ENCODE measurements at places on chromosomes 1 and 21.

GRCh38 chr1:158013840-158014730 is 20.6 kb downstream of the KIRREL1 start:
- no peak for DNase-seq

- no peak for DNase-seq
Measured at GRCh38 chr1:206143537-206144172, 26.5 kb upstream of the AVPR1B start.

GRCh38 chr1:6519935-6520671 is 28.6 kb upstream of the PLEKHG5 start:
- no peak for DNase-seq

DNA sequence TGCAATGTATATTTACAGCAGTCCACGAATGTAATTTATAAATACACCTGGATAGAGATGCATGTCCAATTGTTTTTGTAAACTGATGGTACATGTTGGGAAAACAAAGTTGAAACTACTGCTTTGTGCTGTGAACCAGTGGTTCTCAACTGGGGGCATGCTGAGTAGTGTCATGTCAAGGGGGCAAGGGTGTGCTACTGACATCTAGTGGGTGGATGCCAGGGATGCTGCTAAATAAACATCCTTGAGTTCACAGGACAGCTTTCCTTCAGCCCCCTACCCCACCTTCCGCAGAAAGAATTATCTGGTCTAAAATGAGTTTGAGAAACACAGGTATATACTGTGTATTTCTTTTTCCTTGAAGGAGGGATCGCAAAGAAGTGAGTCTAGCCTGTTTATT is 95.9 kb downstream of the RASAL2 start:
- DNase-seq, result peak; percentile 8

GRCh38 chr1:18949686-18950400 is 6.6 kb downstream of the IFFO2 start:
- peak; percentile 47 for DNase-seq

DNA sequence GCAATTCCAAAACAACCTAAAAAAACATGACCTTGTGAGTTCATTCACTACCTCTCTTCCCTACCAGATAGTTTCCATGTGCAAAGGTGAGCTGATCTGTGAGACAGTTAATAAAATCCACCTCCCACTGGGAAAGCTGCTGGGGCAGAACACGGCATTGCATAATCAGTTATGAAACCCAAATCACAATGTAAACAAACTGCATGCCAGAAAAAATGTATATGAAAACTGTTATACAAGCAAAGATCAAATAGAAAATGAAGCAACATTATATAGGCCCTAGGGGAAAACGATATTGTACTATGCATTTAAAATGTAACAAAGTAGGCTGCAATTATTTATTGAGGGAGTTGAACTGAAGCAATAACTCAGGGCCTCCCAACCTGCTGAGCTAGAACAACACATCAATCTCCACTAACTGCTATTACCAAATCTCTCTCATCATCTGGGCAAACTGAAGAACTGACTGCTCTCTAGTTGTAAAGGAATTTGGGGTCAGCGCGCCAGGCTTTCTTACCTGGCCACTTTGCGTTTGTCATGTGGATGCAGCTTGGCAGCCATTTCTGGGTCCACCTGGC is 31.0 kb downstream of the TRIT1 start:
- no peak for DNase-seq

DNA sequence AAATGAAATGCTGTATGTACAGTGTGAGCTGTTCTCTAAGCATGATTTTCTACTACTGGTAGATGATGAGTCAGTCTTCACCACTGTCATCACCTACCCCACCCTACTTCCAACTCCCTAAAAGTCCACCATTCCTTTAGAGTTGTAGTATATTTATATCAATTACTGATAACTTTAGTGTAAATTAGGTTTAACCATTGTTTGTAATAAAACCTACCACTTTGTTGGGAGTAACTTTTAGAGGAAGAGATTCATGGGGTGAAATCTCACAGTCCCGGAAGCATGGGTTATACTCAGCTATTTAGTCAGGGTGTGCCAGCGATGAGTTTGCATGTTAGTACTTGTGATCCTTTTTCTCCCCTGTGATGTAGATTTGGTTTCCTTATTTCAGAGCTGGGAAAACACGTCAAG is 17.1 kb downstream of the MORC3 start:
- DNase-seq, result no peak

DNA sequence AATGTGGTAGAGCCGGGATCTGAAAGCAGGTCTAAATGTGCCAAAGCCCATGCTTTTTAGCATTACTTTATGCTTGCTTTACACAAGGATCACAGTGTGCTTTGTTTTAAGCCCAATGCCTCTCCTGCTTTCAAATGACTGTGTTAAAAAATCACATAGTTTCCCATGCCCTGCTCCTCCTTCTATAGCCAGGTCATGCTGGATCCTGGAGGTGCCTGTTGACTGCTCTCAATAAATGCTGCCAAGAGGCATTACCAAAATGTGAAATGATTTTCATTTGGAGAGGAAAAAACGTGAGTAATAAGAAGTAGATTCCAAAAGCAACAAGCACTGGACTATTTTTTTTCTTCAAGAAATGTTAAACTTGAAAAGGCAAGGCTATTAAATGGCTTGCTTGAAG is 420.7 kb upstream of the USP24 start:
- no peak for DNase-seq

DNA sequence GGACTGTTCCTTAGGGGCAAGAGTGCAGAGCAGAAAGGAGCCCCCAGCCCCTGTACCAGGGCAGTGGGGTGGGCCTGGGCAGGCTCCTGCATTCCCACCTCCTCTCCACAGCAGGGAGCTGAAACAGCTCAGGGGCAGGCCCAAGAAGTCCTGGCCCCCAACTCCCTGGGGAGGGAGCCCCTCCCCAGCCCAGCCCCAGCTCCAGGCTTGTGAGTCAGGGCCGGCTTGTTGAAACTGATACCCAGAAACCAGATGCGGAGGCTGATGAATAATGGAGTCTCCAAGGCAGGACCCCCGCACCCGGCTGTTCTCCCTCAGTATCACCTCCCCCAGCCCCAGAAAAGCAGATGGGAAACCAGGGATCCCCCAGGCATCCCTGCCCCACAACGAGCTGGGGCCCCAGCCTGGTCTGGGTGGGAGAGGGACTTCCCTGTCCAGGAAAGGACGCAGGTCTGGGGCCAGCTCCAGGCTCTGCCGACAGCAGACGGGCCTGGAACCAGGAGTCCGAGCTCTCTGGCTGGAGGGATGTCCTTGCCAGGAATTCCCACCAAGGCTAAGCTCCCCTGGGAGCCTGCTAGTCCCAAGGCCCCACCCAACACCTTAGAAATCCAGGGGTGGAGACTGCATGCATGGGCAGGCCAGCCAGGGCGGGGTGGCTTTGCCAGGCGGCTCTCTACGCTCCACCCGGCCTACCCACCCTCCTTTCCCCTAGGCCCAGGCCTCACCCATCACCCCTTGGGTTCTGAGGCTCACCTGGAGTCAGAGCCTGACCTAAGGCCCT is 2.7 kb downstream of the PLEKHG5 start:
- no peak for DNase-seq

DNA sequence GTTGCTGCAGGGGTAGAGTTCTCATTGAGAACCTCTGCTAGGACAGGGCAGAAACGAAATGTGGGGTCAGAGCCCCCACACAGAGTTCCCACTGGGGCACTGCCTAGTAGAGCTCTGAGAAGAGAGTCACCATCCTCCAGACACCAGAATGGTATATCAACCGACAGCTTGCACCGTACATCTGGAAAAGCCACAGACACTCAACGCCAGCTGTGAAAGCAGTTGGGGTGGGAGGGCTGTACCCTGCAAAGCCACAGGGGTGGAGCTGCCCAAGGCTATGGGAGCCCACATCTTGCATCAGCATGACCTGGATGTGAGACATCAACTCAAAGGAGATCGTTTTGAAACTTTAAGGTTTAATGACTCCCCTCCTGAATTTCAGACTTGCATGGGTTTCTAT is 284.0 kb upstream of the DEPDC1 start:
- no peak for DNase-seq

Data from GM06990 (cell line).